ENCODE measurements at places on chromosomes 12 and 14.

- no peak for DNase-seq
Observed at GRCh38 chr14:50826681-50827080, 4.3 kb downstream of the NIN start.

- DNase-seq = no peak
Observed at GRCh38 chr12:20798554-20798953, 12.0 kb upstream of the SLCO1B3 start.

DNA sequence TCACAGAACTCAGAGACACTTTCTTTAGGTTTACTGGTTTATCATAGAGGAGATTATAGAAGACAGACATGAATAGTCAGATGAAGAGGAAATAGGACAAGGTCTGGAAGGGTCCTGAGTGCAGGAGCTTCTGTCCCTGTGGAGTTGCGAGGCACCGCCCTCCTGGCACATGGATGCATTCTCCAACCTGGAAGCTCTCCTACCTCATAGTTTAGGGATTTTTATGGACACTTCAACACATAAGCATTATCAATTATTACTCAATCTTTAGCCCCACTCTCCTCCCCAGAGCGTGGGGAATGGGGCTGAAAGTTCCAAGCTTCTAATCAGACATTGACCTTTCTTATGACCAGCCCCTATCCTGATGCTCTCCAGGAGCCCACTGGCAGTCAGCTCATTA lies 12.6 kb upstream of the KRT7 start:
- no peak for DNase-seq

- no peak for DNase-seq
Observed at GRCh38 chr12:116123451-116124258, 153.8 kb downstream of the MED13L start.

GRCh38 chr14:56412468-56413434 lies 166.8 kb upstream of the TMEM260 start:
- no peak for DNase-seq

- DNase-seq = no peak
Observed at GRCh38 chr12:101781834-101782233, 42.6 kb upstream of the SYCP3 start.
